ENCODE measurements at places on chromosomes 2 and 18. TPM values are rescaled to one million over a fixed set of nuclear protein-coding genes. Genes with fewer than 3 reads are reported as not detected.

Gene SIX3
- total RNA-seq = not detected

Gene HRH4
- total RNA-seq = not detected

Gene CIB4
- not detected for total RNA-seq

Gene ELOA2
- total RNA-seq = not detected

Gene ALPP
- total RNA-seq = not detected

Gene PPP1R1C
- 0.33 TPM for total RNA-seq

Gene MARS2
- total RNA-seq = 6.3 TPM

Gene FAM228B
- 7.4 TPM for total RNA-seq

Gene SERPINB4
- not detected for total RNA-seq

Gene USP40
- 21.6 TPM for total RNA-seq

Gene MORN2
- 13.8 TPM for total RNA-seq

Gene TFCP2L1
- not detected for total RNA-seq

Gene LBX2
- 0.09 TPM for total RNA-seq

Gene LINC00305
- total RNA-seq = not detected

Gene TLX2
- not detected for total RNA-seq

Gene ST8SIA5
- total RNA-seq = under 0.01 TPM

Gene DNAJB2
- 20.8 TPM for total RNA-seq

Gene SP140
- not detected for total RNA-seq

Gene RANBP2
- 60.0 TPM for total RNA-seq

Gene CTNNA2
- not detected for total RNA-seq

Gene ADAM23
- 0.22 TPM for total RNA-seq

Gene C2orf15
- total RNA-seq = 0.11 TPM

Gene TRIM43
- total RNA-seq = not detected

Gene CXCR4
- total RNA-seq = 13.9 TPM

Gene KCNK3
- under 0.01 TPM for total RNA-seq

Gene BMP10
- not detected for total RNA-seq

Gene RASGRP3
- 234 TPM for total RNA-seq

Gene DNAJC10
- total RNA-seq = 115 TPM

Gene FAM237A
- not detected for total RNA-seq

Gene SPP2
- not detected for total RNA-seq

Gene SEPTIN10
- 122 TPM for total RNA-seq

Gene HIBCH
- total RNA-seq = 18.2 TPM

Gene MERTK
- total RNA-seq = 20.5 TPM

Gene IL36G
- total RNA-seq = not detected

Gene SLC4A3
- 0.26 TPM for total RNA-seq

Gene CPLX4
- not detected for total RNA-seq

Gene IL1RL2
- 0.22 TPM for total RNA-seq

Gene TXNL1
- 44.6 TPM for total RNA-seq

Data from dermis lymphatic vessel endothelial cell (primary cell).